CD4-positive, alpha-beta memory T cell (primary cell): ENCODE measurements at places on chromosomes 6 and 20. TPM values are rescaled to one million over a fixed set of nuclear protein-coding genes. Genes with fewer than 3 reads are reported as not detected.

DNA sequence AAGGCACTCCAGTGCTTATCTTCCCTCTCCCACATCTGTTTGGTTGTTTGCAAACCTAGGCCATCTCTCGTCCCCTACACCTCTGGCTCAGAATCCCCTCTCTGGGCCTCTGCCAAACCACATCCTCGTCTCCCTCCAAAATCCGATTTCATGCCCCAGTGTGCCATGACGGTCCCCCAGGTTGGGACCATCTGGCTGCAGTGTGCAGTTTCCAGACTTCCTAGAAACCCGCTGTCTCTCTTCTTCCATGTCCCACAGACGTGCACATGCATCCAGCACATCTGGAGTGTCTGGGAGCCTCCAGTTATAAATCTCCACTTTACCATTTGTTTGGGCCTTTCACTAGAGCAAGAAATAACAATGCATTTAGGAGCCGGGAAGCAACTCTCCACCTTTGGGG is 316.2 kb downstream of the KIF16B start:
- no peak for DNase-seq

- peak; percentile 95 for DNase-seq
These were observed at the start of gene TXLNB for GRCh38 chr6:139291813-139292619. Gene TXLNB, minus strand, starts transcription at chr6:139291998. Its CDS starts 3,099 bp downstream, at chr6:139288899.

Gene LYRM2
- total RNA-seq: 31.8 TPM

- no peak for DNase-seq
These were observed 545.6 kb downstream of the KIF16B start for GRCh38 chr20:16027686-16028085.

GRCh38 chr6:80338201-80338836 is 231.8 kb downstream of the BCKDHB start:
- DNase-seq: peak; percentile 46

Gene LAMP5
- total RNA-seq: not detected

GRCh38 chr20:13422637-13423036 is 201.6 kb downstream of the ISM1 start:
- no peak for DNase-seq

DNA sequence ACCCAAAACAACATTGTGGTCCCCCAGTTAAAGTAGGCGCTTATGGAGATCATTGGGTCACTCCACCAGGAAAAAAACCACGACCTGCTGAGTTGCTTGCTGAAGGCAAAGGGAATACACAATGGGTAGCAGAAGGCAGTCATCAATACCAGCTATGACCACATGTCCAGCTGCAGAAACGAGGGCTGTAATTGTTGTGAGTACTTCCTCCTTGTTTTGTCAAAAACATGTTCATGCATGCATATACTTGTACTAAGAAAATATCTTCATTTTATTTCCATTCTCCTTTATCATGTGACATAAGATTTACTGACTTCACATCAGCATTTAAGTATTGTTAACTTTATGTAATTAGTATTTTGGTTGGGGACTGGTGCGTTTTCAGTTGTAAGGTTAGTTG is 16.9 kb downstream of the SERINC1 start:
- no peak for DNase-seq

Gene MATN4
- not detected for total RNA-seq

Gene TPD52L2
- total RNA-seq: 44.9 TPM

DNA sequence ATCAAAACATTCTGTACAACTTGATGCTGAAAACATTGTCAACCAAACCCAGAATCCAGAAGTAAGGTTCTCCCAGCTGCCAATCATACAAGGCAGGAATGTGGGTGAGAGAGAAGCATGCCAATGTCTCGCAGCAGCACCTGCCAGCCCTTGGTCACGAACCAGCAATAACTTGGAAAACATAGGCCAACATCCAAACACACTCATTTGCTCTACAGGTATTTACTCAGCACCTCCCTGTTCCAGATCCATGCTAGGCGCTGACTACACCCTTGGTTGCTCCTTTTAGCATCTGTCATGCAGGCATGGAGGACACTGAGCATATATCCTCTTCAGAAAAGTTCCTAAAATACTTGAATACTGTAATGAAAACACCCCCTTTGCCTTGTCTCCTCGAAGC is 63.6 kb downstream of the FAXC start:
- DNase-seq: no peak
